ENCODE measurements at places on chromosomes 13 and 19.

DNA sequence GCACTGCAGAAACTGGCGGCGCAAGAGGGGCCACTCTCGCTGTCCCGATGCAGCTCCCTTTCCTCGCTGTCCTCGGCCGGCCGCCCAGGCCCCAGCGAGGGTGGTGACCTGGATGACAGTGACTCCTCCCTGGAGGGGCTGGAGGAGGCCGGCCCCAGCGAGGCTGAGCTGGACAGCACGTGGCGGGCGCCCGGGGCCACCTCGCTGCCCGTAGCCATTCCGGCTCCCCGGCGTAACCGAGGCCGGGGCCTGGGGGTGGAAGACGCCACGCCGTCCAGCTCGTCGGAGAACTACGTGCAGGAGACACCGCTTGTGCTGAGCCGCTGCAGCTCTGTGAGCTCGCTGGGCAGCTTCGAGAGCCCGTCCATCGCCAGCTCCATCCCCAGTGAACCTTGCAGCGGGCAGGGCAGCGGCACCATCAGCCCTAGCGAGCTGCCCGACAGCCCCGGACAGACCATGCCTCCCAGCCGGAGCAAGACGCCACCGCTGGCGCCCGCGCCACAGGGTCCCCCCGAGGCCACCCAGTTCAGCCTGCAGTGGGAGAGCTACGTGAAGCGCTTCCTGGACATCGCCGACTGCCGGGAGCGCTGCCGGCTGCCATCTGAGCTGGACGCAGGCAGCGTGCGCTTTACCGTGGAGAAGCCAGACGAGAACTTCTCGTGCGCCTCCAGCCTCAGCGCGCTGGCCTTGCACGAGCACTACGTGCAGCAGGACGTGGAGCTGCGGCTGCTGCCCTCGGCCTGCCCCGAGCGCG is 12.4 kb downstream of the C19orf25 start:
- peak; percentile 25 for DNase-seq

- DNase-seq: peak; percentile 33
Measured at GRCh38 chr13:42011601-42012350, 36.7 kb upstream of the DGKH start.

DNA sequence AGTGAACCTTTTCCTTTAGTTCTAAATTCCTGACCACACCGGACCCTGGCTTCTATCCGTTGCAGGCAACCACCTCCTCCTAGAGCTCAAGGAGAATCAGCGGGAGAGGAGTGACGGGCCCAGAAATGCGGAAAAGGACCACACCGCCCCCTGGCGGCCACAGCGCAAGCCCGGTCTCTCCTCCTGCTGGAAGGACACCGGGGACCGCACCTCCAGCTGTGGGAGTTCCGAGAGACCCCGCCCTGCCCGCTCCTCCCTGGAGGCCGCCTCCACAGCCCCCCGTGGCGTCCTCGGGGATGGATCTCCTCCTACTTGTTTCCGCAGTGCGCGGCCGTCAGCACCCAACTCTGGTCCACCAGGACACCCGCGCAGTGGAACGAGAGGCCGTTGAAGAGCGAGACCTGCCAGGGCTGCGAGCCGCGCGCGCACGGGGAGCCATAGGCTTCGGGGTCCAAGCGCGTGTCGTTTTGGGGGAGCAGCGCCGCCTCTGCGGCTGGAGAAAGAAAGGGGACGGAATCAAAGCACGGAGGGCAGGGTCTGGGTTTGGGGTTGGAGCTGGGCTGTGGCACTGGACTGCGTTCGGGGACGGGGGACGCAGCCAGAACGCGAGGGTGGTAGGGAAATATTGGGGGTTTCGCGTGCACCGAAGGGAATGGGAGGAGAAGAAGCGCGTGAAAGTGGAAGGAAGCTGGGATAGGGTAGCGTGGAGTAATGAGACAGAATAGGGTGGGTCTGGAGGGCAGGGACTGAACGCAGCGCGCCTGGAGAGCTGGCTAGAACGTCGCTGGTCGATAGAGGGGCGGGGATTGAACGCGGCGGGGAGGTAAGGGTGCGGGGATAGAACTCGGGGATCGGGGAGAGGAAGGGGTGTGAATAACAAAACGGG is 2.5 kb downstream of the KLK10 start:
- DNase-seq: no peak

GRCh38 chr19:17262557-17262956 is 2.0 kb downstream of the USHBP1 start:
- no peak for DNase-seq

DNA sequence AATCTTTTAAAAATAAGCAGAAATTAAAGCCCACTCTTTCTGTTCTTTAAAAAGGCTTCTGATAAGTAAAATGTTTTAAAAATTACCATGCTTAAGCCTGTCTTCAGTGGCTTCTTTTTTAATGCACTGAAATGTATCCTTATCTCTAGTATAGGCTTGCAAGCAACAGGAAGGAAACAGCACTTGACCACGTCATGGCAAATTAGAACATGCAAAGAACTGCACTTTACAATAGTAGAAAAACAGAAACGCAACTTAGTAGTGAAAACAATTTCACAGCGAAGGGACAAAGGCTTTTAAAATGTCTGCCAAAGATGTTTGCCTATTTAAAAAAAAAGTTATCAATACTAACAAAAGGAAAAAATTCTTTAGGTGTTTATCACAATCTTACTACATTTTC is 36.3 kb downstream of the ELF1 start:
- DNase-seq: peak; percentile 50

GRCh38 chr13:110521946-110522345 is 39.6 kb downstream of the RAB20 start:
- DNase-seq: no peak

DNA sequence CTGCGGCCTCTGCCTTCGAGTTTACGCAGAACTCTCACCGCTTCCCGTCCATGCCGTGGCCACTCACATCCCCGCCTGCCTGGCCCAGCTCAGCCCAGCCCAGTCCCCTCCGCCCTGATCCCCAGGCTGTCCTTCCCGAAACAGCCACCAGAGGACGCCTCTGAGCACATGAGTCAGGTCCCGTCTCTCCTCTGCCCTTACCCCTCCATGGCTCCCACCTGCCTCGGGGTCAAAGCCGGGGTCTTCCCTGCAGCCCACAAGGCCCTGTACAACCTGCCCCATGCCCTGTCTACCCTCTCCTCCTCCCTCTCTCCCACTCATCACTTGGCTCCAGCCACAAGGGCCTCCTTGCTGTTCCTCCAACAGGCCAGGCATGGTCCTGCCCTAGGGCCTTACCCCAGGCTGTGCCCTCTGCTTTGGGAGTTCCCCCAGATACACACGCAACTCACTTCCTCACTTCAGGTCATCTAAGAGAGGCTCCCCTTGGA is 8.1 kb upstream of the SEMA6B start:
- peak; percentile 45 for DNase-seq

GRCh38 chr13:40564342-40565001 is 102.0 kb downstream of the FOXO1 start:
- DNase-seq: no peak

DNA sequence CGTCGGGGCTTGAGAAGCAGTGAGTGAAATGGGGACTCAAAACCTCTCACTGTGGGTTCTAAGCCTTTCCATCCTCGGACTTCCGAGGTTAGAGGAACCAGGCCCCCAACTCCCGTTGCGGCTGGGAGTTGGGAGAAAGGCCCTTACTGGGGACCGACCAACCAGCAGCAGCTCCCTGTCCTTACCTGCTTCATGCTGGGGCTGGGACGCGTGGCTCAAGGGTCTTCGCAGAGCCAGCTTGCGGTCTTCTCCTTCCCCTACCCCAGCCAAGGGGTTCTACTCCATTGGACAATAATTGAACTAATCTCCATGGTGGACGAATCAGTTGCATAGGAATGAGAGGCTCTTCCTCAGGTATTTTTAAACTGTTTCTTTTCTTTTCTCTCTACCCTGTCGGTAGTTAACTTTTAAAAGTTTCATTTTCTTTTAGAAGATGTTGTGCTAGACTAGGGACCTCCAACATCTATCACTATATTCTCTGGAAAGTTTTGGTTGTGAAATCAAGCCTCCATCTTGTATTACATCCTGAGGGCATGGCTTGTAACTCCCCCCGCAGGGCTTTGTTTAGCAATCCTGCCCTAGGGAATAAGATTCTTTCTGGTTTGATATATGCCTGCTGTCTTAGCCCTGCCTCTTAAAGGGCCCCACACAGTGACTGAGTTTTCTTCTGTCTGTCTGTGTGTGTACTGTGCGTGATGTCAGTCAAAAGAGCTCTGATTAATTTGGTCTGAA is 1027.1 kb upstream of the PCDH9 start:
- DNase-seq: no peak

GRCh38 chr19:7852851-7853769 is 21.1 kb downstream of the PRR36 start:
- peak; percentile 89 for DNase-seq

DNA sequence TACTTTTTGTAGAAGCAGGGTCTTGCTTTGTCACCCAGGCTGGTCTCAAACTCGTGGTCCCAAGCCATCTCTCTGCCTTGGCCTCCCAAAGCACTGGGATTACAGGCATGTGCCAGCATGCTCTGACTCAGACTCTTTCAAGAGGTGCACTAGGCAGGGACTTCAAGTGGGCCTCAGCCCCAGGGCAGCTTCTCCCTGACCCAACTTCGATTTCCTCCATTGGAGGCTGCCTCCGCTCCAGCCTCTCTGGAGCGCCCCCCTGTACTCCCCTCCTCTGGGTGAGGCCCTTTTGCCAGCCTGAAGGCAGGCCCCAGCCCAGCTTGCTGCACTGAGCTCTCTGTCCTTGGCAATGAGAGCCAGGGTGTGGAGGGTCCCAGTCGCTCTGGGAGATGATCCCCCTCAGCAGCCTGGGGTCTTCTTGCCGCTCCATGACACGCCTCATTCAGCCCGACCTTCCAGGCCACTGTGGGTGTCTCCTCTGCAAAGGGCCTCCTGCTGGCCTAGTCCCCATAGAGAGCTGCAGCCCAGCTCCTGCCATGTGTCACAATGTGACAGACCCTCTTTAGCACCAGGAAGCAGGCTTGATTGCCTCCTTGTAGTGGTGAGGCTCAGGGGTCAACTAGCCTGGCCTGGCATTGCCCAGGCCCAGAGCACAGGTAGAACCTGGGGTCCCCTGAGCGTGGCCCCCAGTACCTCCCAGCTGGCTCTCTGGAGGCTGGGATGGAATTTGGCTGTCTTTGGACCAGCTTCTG is 16.4 kb downstream of the CARM1 start:
- DNase-seq: no peak

- no peak for DNase-seq
Measured at GRCh38 chr13:33278913-33279312, 6.6 kb downstream of the STARD13 start.

DNA sequence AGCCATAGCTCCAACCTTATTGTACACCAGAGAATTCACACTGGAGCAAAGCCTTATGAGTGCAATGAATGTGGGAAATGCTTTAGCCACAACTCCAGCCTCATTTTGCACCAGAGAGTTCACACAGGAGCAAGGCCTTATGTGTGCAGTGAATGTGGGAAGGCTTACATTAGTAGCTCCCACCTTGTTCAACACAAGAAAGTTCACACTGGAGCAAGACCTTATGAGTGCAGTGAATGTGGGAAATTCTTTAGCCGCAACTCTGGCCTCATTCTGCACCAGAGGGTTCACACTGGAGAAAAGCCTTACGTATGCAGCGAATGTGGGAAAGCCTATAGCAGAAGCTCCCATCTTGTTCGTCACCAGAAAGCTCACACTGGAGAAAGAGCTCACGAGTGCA is 5.9 kb upstream of the TRAPPC2B start:
- no peak for DNase-seq

- DNase-seq: no peak
Measured at GRCh38 chr13:94813920-94814475, 101.7 kb upstream of the SOX21 start.

DNA sequence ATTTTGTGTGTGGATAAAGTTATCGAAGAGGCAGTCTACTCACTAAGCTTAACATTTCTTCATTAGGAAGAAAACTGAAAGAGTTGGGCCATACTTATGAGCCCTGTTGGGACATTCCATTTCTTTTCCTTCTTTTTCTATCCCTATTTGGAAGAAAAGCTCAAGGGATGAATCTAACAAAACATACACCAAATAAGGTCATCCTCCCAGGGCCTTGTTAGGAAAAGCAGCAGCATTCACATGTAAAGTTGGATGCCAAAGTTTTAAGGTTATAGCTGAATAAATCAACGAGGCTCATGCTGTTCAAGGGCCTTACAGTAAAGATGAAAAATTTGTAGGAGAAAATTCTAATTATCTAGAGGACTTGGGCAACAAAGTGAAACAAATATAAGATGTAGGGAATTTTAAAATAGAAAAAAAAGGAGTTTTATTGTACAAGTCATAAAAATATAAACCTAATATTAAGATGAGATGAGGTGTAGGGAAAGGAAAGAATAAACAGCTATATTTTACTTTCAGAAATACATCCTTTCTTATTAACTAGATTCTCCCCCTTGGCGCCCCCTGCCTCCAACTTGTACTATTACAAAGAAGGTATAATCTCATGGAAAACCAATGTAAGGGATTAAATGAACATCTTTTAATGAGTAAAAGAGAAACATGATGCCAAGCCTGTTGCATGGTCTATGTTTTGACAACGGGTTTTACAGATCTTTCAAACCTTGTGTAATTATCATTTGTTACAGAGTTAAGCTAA is 160.4 kb downstream of the PCDH20 start:
- DNase-seq: no peak

DNA sequence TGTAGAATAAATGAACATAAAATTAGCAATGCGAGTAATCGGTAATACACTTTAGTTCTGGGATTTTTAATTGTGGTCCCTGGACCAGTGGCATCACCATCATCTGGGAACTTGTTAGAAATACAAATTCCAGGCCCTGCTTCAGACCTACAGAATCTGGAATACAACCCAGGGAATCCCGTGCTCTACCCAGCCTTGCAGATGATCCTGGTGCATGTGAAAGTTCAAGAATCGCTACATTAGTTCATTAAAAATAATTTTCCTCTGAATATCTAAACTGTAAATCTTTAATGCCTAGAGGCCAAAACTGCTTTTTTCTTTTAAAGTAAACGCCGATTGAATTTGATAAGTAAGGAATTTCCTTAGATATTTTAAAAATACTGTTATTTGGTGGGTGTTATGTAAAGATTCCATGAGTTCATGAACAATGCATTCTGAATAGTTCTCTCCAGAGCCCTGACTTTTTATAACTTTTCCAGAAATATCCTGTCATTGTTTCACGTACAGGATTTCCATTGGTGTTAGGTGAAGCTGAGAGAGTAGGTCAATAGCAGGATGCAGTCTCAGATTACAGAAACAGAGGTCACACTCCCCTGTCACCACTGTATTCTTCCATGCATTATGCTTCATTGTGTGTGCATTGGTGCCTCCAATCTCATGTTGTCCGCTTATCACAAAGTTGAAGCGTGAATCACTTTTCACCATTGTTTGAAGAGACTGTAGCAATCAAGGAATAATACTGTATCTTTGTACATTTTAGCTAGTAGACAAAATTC is 596.5 kb upstream of the KLF12 start:
- DNase-seq: no peak

DNA sequence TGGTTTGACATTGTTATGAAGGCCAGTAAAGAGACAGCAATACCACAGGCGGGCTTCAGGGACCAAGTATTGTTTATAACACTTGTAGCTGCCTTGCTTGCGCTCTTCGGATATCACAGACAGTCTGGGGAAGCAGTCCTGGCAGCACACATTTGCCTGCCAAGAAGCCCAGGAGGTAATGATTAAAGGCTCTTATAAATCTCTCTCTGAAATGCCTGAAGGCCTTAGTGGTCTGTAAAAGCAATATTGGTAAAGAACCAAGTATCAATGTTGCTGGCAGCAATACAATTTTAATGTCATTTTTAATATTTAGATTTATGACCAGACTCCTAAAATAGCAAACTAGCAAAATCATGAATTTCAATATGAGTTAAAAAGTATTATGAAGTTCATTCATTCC is 1312.4 kb downstream of the PCDH9 start:
- DNase-seq: no peak

Measured in left colon (tissue), 2 donors.